ENCODE measurements at places on chromosomes 2 and 18.
A peak's percentile ranks its signal among the peaks of the same experiment; 100 is the strongest.

- no peak for DNase-seq
Measured at GRCh38 chr18:37764541-37765288, 199.1 kb upstream of the CELF4 start.

DNA sequence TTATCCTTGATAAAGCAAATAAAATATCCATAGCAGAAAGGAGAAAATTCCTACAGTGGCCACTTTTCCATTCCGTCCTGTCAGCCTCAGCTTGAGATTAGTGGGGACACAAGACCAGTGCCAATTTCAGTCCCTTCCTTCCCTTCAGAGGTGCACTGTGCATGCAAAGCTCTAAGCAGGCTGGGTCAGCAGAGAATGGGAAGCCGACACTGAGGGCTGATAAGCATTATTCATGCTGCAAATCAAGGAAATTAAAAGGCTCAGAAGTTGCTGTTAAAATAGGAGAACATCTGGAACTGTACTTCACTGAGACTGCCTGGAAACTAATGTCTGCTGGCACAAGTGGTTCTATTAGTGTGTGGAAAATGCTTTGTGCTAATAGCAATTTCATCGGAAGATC lies 534.3 kb downstream of the ADCYAP1 start:
- no peak for DNase-seq

DNA sequence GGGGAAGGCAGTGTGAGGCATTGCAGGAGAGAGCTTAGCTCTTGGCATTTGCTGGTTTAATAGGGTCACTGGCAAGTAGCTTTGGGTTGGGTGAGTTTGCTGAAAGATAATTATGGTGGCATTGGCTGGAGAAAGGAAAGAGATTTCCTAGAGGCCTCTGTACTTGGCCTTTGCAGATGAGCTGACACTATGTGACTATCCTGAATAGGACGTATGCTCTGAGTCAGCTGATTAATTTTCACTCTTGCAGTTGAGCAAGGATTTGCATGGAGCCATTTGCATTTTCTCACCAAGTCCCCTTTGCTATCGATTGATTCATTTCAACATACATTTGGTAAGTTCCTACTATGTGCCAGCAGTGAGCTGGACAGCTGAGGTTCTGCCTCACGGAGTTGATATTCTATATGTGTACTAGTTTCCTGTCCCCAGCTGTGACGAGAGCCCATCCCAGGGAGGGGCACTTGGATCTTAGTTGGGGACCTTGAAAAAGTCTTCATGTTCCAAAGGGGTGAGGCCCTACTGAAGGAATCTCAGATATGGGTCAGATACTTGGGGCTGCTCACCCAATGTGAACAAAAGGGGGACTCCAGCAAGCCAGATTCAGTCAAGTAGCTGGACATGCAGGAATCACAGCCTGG lies 245.7 kb downstream of the LOXHD1 start:
- DNase-seq: no peak

- no peak for DNase-seq
Measured at GRCh38 chr2:168340931-168341330, 93.5 kb upstream of the STK39 start.

DNA sequence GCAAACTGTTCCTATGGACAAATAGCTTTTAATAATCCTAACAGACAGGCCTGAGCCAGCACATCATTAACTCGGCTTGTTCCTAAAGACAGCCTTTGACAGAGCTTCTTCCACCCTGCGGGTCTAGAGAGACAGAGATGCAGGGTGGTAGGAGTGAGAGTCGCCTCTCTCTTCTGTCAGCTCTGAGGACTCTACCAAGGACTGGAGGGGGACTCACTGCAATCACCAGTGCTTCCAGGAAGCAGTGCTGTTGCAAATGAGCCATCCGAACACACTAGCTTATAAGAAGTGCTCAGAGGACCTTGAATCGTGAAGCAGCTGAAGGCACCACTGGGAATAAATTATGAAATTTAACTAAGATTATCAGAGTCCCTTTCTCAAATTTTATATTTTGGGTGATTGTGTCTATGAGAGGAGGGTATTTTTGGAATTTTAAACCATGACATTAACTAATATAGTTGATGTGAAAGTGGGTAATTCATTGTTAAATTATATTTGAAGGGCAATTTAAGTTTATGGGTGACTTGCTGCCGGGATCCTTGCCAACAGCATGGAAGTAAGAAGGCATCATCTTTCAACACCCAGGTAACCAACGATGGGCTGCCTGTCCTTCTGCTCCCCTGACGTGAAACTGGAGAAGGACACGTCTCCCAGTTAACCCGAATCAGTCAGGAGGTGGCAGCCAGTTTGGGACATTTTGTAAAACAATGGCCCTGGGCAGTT lies 43.6 kb upstream of the PXDN start:
- no peak for DNase-seq

DNA sequence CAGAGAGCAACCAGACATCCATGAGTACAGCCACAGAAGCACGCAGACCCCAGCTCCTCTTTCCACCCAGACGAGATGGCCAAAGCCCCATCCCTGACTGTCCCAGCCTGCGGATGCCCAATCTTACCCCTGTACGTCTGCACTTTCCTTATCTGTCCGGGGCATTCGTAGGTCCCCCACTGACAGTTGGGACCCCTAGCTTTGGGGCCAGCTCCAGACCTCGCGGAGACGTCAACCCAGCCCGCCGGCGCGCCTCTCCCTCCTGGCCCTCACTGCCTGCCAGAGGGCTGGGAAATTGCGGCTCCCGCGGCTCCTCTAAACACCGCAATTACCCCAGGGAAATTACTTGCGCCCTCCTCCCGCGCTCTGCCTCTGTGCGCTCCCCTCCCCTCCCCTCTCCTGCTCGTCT lies 2.3 kb downstream of the ECEL1 start:
- no peak for DNase-seq

GRCh38 chr2:57943315-57943714 lies 103.3 kb upstream of the VRK2 start:
- no peak for DNase-seq

GRCh38 chr2:73907840-73908452 lies 15.1 kb downstream of the ACTG2 start:
- no peak for DNase-seq

DNA sequence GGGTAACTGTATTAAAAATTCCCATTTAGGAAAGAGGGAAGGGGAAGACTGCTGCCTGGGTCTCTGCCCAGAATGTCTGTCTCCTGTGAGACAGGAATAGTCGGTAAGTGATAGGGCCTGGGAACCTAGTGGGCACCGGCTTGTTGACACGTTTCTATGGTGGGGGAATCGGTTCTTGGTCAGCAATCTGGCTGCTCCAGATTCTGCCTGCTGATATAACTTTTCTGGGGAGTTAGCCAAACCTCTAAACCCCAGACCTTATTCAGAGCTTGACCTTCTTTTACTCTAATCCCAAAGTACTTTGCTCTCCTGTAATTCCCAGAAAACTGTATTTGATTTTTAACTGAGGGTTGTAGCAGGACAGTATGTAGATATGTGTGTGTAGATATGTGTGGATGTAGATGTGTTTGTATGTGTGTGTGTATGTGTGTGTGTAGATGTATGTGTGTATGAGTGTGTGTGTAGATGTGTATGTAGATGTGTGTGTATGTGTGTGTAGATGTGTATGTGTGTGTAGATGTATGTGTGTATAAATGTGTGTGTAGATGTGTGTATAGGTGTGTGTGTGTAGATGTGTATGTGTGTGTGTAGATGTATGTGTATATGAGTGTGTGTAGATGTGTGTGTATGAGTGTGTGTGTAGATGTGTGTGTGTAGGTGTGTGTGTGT lies 61.8 kb upstream of the TXNDC2 start:
- no peak for DNase-seq

DNA sequence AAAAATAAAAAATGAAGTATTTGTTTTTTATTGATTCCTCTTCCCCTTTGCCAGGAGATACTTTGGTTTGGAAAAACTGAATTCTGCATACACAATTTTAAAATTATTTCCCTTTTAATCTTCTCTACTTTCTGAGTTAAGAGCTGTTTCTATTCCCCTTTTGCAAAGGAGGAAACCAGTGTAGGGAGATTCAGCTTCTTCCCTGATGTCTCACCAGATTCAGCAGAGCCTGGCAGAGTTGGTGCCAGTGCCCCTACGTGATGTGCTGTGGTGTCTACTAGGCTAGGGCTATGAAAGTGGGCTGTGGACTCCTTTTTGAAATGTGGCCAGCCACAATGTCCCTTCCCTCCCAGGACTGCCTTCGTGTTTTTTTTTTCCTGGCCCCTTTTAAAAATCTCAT lies 2.4 kb downstream of the RPE start:
- DNase-seq: no peak

- peak; percentile 29 for DNase-seq
Measured at GRCh38 chr18:61635901-61636528, 256.8 kb downstream of the RNF152 start.

- no peak for DNase-seq
Measured at GRCh38 chr2:177523781-177524180, 131.2 kb downstream of the AGPS start.

DNA sequence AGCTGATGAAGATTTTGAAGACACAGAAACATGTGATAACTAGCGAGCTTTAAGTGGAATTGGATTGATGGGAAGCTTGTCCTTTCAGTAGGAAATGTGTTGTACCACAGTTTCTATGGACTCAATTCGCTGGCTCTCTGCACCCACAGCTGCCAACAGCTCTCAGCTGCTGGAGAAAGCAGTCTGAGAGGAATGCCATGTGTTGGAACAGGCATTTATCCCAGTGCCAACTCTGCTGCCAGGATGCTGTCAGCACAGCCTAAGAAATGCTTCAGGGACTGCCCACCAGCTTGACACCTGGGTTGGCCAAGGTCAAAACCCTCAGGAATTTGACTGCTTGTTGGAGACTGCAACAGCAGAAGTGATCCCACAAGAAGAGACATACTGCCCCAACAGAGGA lies 193.0 kb upstream of the THSD7B start:
- DNase-seq: no peak

DNA sequence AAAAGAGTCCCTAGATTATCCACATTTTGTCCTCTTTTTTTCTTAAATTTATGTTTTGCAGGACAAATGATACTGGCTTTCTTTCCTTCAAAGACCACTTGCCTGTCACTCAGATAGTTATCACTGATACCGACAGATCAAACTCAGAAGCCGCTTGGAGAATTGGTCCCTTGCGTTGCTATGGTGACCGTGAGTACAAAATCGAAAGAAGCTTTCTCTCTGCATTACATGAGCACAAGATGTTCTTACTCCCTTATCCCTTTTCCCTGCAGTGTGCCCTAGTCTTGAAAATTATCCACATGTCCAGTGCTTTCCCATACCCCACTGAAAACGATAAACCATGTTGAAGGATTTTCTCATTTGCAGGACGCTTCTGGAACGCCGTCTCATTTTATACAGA lies 738.5 kb downstream of the CNTNAP5 start:
- DNase-seq: no peak

GRCh38 chr2:233466991-233467603 lies 99.5 kb downstream of the USP40 start:
- no peak for DNase-seq

DNA sequence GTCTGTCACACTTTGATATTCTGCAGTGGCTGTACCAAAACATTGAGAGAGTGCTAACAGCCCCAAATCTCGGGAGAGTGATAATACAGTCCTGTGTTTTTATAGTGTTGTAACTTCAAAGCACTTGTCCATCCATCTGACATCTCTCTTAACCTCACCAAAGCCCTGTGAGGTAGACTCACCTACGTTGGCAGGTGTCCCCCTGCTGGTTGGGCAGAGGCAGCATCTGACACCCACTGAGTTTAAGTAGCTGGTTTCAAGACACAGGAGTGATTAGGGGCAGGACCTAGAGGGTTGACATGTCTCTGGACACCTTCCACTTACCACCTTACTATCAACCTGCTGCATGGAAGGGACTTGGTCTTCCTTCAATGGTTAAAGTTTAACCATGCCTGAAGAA lies 22.9 kb downstream of the COLEC12 start:
- DNase-seq: no peak

DNA sequence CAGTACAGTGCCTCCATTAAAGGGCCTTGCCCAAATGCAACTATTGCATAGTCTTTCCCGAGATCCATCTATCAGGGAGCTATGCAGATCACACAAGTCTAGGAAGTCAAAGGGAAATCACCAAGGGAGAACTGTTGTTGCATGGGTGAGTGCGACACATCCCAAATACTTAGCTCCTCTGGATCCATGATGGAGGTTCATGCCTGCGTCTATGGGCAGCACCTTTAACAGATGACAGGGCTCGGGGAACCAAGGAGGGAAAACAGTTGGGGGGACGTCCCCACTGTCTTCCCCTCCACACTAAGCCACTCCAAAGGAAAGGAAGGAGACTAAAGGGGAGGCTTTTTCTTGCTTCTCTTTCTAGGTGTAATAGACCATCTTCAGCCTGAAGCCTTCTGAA lies 552.8 kb upstream of the PKDCC start:
- no peak for DNase-seq

DNA sequence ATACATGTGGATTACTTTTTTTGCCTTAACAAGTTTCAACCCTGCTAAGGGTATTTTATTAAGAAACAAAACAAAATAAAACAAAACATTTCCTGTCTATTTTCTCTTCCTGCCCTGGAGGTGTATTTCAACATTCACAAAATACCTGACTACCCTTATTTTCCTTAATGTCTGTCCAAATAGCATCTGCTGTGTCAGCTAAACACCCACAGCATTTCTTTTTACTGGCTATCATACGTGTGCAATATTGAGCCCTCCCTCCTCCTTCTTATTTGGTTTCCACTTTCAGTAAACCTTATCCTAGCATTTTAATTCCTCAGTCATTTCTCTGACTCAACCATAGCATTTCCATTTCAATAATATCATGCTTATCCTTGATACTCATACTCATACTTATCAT lies 1420.0 kb upstream of the ZEB2 start:
- DNase-seq: no peak

GRCh38 chr2:178286636-178287035 lies 92.3 kb downstream of the OSBPL6 start:
- no peak for DNase-seq

DNA sequence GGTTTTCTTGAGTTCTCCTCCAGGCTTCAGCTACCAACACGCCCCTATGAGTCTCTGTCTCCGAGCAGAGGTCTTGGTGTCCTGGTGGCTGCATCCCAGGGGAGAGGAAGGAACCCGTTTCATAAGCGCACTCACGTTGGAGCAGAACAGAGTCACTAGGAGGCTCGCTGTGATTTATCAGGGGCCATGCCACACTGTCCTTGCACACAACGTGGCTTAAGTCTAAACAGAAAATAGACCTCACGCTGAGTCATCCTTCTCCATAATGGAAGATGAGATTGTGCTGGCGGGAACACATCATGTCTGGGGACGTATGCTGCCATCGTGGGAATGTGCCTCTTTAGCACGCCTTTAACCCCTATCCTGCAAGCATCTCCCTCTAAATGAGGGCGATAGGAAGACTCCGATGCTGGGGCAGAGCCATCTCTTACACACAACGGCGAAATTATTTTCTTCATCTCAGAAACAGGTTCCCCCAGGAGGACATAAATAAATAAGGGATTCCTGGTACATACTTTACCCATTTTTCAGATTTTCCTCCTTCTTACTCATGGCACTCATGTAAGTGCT lies 211.4 kb downstream of the KLHL29 start:
- peak; percentile 30 for DNase-seq

DNA sequence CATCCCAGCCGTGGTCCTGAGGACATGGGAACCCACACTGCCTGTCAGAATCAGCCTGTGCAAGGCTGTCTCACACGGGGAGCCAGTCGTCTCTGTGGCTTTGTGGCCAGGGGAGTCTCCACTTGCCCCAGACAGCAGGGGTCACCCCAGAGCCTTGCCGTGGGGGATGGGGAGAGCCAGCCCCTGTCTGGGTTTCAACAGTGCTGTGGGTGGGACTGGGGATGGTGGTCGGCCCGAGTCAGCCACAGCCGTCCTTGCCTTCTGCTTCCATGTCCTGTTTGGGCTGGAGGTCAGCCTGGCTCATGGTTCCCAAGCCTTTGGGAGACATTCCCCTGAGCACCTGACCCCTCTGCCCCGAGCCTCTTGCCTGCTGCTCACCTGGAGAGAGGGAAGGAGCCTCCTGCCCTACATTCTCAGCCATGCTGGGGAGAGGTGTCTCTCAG lies 19.6 kb downstream of the GPR35 start:
- DNase-seq: no peak

Measured in urothelium cell line (cell line).